B cell (primary cell): ENCODE measurements at places on chromosomes 11 and 22.
A peak's percentile ranks its signal among the peaks of the same experiment; 100 is the strongest.

GRCh38 chr11:1203505-1204271 lies 19.2 kb upstream of the MUC5B start:
- DNase-seq: no peak

DNA sequence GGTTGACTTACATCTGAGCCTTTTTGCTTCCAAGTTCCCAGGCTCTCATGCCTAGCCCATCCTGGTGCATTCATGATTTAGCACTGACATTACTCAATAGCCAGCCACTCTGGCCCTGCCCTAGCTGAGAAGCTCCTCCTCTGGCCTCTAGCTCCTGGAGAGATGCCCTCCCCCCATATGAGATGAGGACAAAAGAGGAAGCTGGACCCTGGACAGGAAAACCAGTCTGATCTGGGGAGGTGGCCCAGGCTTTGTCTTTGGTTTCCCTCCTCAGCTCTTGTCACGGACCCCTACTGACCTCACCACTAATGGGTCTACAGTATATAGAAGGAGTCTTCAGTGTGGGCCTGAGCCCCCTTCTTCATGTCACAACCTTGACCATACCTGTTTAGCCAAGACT lies 3.0 kb downstream of the RHOG start:
- peak; percentile 42 for DNase-seq

GRCh38 chr22:48660790-48661740 lies 1166.6 kb downstream of the BRD1 start:
- no peak for DNase-seq

DNA sequence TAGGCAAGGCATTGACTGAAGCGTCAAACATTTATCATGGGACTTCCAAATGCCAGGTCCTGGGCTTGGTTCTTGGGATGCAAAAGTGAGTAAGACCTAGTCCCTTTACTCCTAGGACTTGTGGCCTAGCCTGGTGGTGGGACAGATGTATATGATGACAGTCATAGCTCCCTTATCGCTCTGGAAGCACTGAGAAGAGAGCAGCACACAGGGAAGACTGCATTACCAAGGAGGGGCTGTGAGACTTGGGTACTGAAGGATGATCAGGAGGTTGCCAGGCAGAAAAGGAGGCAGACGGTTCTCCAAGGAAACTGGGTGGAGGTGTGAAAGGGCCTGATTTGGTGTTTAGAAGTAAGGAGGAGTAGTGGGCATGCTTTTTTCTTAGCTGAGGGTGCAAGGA lies 32.5 kb downstream of the MICAL2 start:
- no peak for DNase-seq

- peak; percentile 90 for DNase-seq
Measured at GRCh38 chr22:50148991-50149721, 21.4 kb upstream of the PANX2 start.

DNA sequence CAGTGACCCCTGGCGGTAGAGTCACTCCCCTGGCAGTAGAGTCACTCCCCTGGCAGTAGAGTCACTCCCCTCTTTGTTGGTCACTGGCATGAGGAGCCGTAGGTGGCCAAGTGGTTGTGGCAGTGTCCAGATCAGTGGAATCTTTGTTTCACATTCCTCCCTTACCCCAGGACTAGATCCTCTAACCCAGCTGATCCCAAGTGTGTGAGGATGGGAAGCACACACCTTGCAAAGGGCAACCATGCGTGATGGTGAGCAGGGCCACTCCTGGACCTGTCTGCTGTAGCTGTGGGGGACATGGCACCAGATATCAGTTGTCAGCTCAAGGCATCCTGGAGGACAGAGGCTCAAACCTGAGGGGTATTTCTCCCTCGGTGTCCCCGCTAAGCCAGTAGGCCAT lies 37.8 kb downstream of the OSBP2 start:
- no peak for DNase-seq

DNA sequence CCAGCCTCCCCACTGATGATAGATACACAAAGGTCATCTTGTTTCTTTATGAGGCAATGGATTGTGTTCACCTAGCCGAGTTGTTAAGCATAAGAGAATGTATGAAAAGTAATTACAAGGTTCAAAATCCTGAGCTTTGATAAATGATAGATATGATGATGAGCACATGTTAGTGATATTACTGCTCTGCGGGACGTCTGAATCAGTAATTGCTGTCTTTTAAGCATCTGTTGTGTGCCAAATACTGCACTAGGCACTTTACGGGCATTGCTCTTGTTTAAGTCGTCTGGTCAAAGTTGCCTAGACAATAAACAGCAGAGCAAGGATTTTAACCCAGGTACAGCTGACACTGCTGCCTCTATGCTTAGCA lies 559 bp upstream of the RNF141 start:
- no peak for DNase-seq

- no peak for DNase-seq
Measured at GRCh38 chr11:120945042-120945441, 78.9 kb upstream of the TBCEL start.

- DNase-seq: no peak
Measured at GRCh38 chr11:134592391-134592990, 180.4 kb upstream of the B3GAT1 start.

GRCh38 chr22:24994070-24994763 lies 41.7 kb downstream of the KIAA1671 start:
- DNase-seq: no peak

GRCh38 chr22:32991353-32992101 lies 66.7 kb downstream of the SYN3 start:
- DNase-seq: no peak

GRCh38 chr11:59221441-59221840 lies 8.7 kb upstream of the MPEG1 start:
- DNase-seq: no peak

- no peak for DNase-seq
Measured at GRCh38 chr11:116231543-116231942, 541.2 kb downstream of the BUD13 start.

GRCh38 chr11:126485021-126485792 lies 129.7 kb downstream of the ST3GAL4 start:
- no peak for DNase-seq

- no peak for DNase-seq
Measured at GRCh38 chr11:19253153-19253745, 12.5 kb upstream of the E2F8 start.

DNA sequence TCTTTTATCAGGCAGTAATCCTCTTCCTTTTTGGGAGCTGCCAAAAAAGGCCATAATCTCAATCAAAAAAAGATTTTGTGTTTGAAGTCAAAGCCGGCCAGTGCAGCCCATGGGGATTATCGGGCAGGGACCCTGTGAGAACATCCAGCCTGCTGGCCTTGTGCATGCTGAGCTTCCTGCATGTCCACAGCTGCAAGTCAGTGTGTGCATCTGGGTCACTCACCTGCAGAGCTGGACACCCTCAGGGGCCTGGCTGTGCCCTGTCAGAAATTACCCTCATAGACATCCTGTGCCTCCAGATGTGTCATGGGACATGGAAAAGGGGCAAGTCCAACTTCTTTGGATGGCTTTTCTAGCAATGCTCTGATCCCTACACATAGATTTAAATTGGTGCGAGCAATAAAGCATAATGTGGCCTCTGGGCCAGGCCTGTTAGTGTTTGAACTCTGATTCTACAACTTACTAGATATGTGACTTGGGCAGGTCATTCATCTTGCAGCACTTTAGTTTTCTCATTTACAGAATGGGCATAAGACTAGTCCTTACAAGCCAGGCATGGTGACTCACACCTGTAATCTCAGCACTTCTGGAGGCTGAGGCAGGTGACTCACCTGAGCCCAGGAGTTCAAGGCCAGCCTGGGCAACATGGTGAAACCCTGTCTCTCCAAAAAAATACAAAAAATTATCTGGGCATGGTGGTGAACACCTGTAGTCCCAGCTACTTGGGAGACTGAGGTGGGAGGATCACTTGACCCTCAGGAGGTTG lies 81.6 kb upstream of the LARGE1 start:
- no peak for DNase-seq

GRCh38 chr22:48923165-48923865 lies 904.4 kb downstream of the BRD1 start:
- no peak for DNase-seq

DNA sequence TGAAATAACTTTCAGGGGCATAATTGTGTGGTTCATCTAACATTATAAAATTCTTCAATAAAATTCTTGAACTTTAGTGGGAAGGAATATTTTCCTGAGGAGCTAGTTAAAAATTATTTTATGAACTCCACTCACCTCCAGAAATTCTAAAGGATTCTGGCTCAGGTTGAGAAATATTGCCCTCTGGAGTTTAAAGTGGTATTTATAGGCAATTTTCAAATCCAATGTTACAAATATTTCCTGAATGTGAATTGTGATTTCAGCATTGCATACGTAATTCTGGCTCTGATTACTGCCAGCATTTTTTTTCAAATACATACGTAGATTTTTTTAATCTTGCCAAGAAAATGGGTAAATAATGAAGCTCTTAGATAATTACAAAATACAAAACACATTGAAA lies 598.2 kb upstream of the ANO3 start:
- no peak for DNase-seq

GRCh38 chr22:29987137-29987536 lies 93.1 kb upstream of the HORMAD2 start:
- DNase-seq: no peak

- DNase-seq: no peak
Measured at GRCh38 chr11:33689085-33689484, 11.5 kb downstream of the C11orf91 start.

- DNase-seq: no peak
Measured at GRCh38 chr22:16954060-16954403, 54.0 kb downstream of the GAB4 start.
